ENCODE measurements at places on chromosomes 5 and 9.

DNA sequence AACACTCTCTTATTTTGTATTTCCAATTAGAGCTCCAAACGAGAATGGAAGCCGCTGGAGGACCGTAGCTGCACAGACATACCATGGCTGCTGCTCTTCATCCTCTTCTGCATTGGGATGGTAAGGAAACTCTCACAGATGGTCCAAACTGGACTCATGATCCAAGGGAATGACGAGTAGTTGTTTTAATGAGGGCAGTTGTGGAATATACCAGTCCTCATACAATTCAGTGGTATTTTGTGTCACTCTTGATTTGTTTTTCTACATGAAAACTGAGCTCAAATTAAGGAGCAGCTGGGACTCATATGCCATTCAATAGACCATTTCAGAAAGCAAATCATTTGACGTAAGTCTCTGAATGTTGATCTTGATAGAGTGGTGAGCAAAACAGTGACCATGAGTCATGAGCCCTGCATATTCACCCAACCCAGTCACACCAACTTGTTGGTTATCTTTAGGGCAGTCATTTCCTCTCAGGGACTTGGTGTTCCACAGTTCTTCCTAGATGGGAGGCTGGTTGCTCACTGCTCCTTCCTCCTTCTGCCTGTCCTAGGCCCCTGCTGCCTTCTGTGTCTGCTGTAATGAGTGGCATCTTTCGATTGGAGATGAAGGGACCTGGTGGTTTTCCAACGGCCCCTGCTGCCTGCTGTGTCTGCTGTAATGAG is 54.9 kb downstream of the SLC44A1 start:
- no peak for DNase-seq

DNA sequence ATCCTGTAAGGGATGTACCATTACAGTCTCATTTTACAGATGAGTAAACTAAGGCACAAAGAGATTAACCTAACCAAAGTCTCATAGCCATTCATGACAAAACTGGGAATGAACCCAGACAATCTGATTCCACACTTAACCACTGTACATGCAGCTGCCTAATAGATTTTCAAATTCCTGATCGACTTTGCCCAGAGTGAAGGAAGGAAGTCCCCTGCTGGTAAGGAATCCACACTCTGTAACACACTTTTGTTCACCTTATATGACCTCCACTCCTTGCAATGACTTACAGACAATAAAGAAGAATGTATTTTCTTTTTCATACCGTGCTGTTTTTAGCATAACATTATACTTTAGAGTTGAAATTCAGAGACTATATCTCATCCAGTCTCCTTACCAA is 31.3 kb upstream of the PLPP6 start:
- DNase-seq: no peak

DNA sequence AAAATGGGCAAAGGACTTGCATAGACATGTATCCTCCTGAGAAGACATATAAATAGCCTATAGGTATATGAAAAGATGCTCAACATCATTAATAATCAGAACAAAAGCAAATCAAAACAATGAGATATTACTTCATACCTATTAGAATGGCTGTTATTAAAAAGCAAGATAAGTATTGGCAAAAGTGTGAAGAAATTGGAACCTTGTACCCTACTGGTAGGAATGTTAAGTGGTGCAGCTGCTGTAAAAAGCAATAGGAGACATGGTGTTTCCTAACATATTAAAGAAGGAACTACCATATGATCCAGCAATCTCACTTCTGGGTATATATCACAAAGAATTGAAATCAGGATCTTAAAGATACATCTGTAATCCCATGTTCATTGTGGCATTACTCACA is 69.8 kb upstream of the PRR16 start:
- no peak for DNase-seq

DNA sequence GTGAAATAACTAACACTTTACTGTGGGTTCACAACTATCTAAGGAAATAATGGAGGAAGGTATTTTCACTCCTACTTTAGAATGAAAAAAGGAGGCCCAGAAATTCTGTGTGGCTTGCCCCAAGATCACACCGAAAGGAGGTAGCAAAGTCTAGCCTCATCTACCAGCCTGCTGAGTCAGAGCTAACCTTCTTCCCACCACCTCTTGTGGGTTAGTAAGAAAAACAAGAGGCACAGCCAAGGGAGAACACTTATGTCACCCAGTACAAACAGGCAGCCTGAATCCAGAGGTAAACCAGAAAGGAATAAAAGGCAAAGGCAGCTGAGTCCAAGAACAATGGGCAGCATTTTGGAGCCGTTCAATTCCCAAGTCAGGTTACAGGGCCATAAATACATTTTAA is 91.9 kb upstream of the RASEF start:
- DNase-seq: no peak

GRCh38 chr5:32707418-32707997 is 3.6 kb upstream of the NPR3 start:
- DNase-seq: no peak

DNA sequence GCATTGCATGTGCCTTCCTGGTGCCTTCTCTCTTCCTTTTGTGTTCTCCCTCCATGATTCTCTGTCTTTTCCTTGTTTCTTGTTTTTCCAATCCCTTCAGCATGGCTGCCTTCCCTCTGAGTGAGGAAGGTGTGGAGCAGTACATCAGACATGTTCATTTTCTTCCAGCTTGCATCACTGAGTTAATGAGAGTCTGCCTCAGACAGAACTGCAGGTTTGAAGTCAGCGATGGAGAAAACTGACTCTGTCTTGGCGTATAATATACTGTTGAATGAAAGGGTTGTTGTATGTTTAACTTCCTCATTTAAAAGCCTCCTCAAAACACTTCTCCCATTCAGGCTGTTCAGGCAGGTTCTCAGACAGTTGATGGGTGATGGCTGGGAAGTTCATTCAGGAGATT is 129.3 kb downstream of the KDM4C start:
- DNase-seq: no peak

- no peak for DNase-seq
Observed at GRCh38 chr5:160547061-160547460, 125.4 kb downstream of the PTTG1 start.

GRCh38 chr5:66408576-66408975 is 187.6 kb upstream of the MAST4 start:
- DNase-seq: no peak

DNA sequence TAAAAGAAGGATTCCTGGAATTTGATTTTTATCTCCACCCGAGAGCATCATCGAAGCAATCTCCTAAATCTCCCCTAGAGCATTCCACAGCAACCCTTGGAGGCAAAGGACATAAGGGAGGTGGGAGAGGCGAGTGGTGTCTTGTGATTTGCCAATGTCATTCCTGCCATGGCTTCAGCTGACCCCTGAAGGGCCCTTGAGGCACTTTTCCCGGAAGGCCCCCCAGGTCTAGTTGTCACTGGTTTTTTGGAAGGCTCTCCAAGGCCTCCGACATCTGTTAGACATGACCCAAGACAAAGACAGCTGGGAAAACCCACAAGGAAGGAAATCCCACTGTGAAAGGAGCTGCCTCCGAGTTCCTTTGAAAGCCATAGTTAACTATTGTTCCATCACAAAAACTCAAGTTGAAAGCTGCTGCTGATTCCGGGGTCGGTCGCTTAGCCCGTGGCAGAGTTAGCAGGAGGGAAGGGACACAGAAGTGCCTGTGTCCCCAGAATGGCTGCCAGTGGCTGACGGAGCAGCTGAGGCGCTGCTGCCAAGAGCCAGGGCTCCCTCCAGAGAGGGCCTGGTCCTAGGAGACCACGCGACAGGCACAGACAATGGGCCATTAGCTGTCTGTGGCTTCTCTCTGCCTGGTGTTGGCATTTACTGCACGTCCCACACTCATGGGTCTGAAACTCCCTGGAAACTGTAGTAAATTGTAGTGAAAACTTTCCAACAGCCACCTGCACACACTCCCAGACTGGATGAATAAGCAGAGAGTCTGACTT is 24.4 kb upstream of the TRIO start:
- no peak for DNase-seq

GRCh38 chr9:20379804-20380225 is 242.5 kb downstream of the MLLT3 start:
- no peak for DNase-seq

GRCh38 chr9:113992276-113992951 is 85.7 kb downstream of the AMBP start:
- peak; percentile 69 for DNase-seq

DNA sequence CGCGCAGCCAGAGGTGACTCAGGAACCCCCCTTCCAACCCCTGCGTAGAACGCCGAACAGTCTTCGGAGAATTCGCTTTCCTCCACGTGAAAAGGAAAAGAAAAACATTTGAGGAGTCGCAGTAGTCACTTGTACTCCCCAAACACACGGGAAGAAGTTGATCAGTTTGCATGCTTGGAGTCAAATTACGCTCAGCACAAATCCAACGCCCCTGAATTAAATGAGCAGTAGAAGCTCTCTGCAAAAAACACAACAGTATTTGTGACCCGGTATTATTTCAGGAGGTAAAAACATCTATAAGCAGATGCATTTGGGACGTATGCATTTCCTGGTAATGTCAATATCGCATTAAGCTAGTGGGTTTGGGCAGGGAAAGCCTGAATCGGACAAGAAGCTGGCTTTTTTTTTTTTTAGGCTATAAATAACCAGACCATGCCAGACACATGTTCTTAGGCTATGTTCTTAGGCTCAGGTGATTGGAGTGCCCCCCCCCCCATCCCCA is 854 bp upstream of the ARL15 start:
- no peak for DNase-seq

DNA sequence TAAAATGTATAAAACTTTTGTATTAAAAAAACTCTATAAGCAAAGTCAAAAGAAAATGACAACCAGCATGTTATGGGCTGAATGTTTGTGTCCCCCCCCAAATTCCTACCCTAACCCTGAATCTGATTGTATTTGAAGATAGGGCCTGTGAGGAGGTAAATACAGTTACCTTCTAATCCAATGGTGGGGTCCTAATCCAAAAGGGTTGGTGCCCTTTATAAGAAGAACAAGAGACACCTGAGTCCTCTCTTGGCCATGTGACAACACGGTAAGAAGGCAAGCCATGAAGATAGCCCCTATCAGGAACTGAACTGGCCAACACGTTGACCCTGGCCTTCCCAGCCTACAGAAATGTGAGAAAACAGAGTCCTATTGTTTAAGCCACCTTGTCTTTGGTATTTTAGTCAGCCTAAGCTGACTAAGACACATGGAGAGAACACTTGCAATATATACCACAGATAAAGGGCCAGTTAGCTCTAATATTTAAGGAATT is 49.7 kb upstream of the AKNA start:
- DNase-seq: no peak

DNA sequence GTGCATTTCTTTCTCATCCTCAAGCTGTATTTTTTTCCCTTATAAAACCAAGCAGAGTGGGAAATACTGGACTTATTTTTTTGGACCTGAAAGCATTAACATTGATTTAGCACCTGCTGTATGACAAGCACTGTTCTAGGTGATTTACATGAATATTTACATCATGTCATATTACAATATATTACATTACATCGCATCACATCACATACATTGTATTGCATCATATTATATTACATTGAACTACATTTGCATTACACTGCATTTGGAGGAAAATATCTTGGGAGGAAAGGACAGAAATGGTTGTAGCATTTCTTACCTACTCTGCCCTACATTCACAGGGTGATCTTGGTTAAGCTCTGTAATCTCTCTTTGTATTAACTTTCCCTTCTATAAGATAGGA is 11.2 kb upstream of the PDCD1LG2 start:
- no peak for DNase-seq

DNA sequence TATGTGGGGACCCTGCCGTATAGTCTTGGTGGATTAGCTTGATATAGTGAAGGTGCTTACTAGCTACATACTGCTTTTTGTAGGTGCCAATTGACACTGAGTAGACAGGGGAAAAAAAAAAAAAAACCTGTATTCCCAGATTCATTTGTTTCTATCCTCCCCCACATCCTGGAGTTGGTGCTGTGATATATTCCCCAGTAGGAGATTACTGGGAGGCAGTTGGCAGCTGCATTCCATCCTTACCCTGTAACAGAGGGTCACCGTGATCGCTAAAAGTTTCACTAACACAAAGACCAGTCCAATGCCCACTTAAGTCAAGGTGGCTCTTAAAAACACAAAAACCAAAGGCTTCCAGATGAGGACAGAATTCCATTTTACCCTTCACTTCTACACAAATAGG is 27.4 kb upstream of the TOMM5 start:
- DNase-seq: no peak

DNA sequence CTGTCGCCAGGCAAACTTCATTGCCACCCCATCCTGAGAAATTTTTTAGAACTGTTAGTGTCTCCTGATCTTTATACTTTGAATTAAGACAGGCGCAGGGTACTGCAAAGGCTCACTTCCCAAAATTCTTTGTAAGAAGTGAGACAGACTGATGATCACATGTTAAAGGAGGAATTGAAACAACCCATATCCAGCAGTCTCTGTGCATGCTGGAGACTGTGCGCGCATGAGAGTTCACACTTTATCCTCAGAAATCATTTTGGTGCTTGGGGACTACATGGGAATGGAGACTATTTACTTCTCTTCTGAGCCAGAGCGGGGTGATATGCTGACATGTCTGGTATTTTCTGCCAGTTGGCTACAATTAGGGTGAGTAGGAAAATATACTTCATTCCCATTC is 91.2 kb downstream of the ZNF474 start:
- DNase-seq: no peak
